Activated CD4-positive, alpha-beta memory T cell treated with anti-CD3 and anti-CD28 coated beads, Interleukin-2, amount 10 ng/mL, durations not matched to agents 7 days and 5 days (primary cell): ENCODE measurements at places on chromosomes 7 and 10.

DNA sequence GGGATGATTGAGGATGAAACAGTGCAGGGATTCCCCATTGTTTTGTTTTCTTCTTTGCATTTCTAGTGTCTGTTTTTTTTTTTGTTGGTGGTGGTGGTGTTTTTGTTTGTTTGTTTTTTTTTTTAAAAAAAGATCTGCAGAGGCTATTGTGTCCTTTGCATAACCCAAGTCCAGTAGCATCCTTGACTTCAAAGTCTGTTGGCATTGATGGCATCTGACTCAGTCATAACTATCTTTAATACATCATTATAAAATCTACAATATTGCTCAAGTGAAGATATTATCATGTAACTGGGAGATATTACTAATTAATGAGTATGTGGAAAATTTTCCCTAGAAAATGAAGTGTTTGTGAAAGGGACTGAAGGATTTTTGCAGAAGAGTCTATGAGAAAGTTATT lies 70.2 kb downstream of the KIAA1217 start:
- no peak for DNase-seq

DNA sequence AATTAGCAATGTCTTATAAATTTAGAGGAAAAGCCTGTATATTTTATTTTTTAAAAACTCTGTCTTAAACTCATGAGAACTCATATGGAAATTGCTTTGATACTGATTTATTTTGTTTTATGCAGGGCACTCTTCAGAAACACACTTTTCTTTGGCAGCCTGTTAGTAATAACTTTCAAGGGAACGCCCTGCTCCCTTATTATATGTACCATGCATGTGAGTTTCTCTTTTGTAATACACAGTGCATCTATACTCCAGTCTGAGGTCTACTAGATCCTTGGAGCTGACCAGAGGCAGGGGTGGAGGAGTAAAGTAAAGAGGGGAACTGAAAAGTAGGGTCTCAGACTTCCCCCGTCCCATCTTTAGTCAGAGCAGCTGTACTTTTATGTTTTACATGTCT lies 40.2 kb downstream of the GPR85 start:
- DNase-seq: no peak

DNA sequence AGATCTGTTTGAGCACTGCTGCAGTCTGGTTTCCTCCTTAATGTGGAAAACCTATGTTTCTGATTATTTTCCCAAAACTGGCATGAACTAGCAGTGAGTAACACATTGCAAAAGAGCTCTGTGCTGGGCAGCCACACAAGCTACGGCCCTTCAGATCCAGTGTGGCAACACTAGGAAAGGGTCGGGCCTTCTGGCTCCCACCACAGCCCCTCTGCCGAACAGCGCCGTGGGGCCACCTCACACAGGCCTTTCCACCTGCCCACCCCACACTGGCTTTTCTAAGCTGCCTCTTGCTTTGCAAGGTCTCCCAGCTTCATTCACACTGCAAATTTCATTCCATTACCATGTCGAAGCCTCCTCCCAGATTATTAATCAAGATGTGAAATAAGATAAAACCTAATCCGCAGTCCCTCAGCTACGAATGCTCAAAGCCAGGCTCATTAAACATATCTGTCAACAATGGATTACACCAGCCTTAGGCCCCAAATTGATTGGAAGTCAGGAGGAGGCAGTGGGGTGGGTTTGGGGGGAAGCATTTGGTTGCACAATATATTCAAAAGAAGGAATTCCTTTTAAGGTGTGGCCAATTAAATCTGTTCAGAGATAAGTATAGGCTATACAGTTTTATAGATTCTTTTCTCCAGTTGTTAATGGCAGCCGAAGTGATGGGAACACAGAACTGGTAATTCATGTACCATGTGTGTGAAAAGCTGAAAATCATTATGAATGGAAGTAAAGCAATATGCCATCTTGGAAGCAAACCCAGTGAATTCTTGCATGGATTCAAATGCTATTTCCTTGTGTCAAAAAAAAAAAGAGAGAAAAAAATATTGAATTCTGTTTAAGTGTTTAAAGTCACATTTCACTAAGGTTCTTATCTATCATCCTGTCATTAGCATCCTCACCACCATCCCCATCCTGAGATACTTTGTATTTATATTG lies 223.7 kb downstream of the MTERF1 start:
- DNase-seq: no peak

- DNase-seq: peak; percentile 49
Measured at GRCh38 chr10:59625721-59626522, 83.7 kb downstream of the SLC16A9 start.

DNA sequence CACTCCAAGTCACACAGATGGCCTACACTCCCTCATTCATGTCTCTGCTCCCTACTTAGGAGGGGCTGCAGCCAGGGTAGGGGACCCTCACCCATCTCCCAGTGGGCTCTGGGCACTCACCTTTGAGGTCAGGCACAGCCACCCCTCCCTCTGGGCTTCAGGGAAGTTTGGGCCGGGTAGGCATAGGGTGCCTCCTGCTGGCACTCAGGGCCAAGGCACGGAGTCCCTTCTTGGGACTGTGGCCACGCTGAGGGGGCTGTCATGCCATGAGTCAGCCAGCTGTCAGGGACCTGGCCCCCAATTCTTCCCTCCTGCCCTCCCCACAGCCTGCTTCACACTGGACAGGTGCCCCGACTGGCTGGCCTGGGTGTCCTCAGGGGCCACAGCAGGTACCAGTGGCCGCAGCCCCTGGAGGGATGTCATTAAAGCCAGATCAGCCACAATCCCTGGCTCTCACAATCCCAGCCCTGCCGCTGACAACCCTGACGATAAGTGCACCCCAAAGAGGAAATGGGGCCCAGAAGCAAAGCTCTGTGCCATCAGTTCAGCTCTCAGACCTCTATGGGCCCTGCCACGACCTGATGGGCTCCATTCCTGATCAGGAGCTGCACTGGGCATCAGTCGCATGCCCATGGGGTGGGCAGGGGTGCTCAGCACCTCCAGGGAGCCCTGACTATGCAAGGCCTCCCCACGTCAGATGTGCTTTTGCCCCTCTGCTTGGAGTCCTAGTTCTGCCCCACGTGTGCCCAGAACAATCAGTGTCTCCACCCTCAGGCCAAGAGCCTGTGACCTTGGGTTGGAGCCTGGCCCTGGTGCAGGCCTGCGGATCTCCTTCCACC lies 34.1 kb upstream of the RET start:
- peak; percentile 15 for DNase-seq
